ENCODE measurements at places on chromosomes 11 and 22.
A peak's percentile ranks its signal among the peaks of the same experiment; 100 is the strongest.

- no peak for DNase-seq
Observed at GRCh38 chr11:110901441-110901840, 189.2 kb upstream of the ARHGAP20 start.

DNA sequence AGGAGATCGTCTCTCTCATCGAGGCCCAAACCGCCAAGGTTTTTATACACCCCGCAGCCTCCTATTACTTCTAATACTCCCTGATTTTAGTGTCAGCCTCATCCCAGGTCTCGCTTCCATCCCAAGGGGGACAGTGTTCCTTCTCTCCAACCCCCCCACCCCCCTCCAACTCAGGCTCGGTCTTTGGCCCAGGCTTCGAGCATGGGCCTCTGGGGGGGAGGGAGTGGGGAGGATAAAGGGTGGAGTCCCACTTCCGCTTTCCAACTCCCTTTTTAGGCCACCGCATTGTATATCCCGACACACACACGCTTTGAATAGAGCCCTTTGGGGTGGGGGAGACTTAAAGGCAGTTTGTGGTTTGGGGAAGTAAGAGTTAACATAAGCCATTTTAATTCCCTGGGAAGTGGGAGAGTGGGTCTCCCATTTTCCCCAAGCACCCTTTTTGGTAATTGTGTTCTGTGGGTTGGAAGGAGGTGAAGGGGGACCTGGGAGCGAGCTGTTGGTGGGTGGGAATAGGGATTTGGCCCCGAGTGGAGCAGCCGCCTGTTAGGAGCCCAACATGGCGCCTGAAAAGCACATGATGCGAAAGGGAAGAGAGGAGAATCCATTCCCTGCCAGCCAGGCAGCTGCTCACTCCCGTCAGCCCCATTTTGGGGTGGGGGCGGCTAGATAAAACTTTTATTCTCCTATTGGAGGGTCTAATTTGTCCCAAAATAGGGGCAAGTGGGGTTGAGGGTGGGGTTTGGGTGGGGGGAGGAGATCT, 844 bp downstream of the PCF11 start:
- peak; percentile 67 for DNase-seq

DNA sequence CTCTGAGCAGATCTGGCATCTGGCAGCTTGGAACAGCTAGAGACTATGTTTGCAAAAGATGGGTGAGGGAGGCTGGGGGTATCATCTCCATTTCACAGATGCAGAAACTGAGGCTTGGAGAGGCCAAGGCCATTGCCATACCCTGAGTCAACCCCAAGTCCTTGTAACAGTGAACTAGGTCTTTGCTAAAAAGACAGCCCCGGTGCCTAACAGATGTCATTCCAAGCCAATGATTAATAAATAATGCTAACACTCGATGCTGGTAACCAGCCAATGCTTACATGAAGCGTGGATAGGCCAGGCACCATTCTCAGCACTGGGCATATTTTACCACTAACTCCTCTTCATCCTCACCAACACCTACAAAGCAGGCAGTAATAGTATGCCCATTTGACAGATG, 164.0 kb downstream of the MN1 start:
- DNase-seq, result no peak

GRCh38 chr11:834371-835316, 1.9 kb downstream of the CD151 start:
- DNase-seq, result no peak

DNA sequence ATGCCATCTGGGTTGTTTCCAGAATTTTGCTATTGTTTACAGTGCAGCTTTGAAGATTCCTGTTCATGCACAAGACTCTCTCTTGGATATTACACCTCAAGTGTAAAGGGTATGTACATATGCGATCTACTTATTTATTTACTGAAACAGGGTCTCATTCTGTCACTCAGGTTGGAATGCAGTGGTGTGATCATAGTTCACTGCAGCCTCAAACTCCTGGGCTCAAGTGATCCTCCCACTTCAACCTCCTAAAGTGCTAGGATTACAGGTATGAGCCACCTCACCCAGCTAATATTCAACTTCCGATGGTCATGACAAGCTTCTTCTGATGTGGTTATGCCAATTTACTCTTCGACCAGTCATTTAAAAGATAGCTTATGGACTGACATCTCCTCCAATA, 158.1 kb upstream of the PITPNB start:
- DNase-seq, result no peak
